CD4-positive, alpha-beta T cell treated with Interferon alpha-2 for 1 hour (primary cell): ENCODE measurements at places on chromosomes 11 and 22.
A peak's percentile ranks its signal among the peaks of the same experiment; 100 is the strongest.

DNA sequence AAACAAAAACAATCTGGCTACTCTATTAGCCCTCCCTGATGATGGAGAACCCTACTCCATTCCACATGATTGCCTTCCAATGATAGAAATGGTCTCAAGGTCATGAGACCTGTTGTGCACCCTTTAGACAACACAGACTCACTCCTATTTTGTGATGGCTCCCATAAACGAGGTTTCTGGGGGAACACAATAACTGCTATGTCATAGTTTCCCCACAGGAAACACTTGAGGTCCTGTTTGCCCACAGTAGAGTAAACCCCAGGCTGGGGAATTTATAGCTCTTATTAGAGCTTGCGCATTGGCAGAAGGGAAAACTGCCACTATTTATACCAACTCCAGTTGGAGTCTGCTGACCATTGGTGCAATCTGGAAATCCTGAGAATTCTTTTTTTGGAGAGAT, 28.7 kb downstream of the MIF start:
- DNase-seq, result no peak

DNA sequence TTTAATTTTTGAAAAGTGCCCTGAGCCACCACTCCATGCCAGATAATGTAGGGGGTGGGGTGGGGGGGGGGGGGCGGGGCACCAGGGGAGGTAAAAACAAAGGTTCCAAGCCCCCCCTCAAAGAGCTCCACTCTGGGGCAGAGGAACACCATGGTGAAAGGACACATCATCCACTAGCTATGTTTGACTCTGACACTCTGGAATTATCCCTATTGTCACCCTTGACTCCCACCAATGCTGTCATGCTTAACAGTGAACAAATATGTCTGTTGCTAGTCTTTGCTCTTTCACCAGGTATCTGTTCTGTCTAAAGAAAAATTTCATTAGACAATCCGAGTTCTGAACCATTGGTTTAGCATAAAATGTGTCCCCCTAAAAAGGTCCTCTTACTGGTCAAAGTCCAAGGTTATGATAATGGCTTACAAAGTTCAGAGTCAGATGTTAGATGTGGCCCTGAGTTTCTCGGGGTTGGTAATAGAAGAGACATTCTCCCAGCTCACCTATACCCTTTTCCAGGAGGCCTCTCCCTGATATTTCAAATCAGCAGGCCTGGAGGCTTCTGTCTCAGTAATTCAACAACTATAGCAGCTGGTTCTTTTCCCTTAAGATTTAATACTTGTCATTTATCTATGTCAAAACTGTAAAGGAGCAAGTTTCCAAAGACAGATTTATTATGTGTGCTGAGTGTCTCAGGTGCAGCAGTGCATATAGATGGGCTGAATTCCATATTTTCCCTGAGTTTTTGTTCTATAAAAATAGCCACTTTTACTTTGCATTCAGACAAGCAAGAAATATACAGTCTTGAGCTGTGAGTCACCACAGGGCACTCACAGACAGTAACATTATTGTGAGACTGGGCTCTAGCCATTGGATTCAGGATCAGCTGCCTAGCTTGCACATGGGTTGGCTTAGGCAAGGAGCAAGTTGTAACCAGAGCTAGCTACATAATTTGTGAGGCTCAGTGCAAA, 174.1 kb downstream of the CSNK2A3 start:
- no peak for DNase-seq

DNA sequence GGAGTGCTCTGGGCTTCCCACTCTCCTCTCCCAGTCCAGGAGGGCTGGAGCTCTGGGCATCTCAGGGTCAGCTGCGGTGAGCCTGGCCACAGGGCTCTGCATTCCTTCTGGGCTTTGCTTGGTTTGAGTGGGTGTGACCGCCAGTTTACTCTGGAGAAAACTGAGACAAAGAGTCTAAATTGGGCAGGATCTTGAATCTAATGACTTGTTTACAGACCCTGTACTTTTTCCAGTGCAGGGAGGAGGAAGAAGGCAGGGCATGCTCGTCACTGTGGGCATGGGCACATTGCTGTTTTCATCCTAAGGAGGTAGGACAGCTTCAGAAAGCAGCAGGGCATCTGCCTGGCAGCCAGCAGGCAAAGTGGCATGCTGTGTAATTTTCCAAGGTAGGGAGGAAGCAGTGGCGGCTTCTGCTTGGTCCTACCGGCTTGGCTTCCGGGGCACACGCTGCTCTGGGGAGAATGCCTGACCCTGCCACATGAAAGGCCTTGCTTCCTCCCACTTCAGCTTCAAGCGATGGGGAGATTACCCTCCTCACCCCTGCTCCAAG, 22.9 kb downstream of the FLI1 start:
- peak; percentile 75 for DNase-seq

DNA sequence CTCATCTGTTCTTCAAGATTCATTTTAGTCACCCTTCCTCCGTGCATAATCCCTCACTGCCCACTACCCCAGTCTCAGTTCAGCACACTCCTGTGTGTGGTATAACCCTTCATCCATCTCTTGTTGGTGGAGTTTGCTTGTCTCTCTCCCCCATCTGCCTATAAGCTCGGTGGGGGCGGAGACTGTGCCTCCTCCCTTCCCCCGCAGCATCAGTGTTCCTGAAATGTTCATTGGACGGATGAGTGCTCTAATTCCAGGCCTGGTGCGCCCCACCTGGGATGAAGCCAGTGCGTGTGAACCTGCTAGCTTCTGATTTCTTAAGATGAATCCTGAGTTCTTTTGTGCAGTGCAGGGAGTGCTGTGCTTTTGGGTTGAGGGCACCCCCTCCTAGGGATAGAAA, 100.0 kb downstream of the GRIK4 start:
- no peak for DNase-seq

DNA sequence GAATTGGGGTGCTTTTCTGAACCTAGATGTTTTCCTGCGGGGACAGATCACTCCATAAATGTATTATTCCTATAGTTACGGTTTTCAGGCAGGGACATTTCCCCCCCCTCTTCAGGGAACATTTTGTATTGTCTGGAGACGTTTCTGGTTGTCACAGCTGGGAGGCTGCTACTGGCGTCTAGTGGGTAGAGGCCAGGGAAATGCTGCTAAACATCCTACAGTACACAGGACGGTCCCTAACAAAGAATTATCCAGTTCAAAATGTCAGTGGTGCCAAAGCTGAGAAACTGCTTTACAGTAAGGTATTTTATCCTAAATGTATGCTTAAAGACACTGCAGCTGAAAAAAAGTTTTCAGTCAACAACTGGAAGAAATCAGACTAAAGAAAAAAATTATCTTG, 19.4 kb downstream of the PIWIL4 start:
- no peak for DNase-seq

- DNase-seq, result no peak
Measured at GRCh38 chr11:44066732-44067141, 667 bp downstream of the ACCS start.

GRCh38 chr22:38285018-38285417, 12.2 kb upstream of the TMEM184B start:
- DNase-seq, result no peak

GRCh38 chr22:48338793-48339705, 1488.6 kb downstream of the BRD1 start:
- no peak for DNase-seq

GRCh38 chr11:43130616-43131015, 181.2 kb upstream of the API5 start:
- DNase-seq, result no peak

GRCh38 chr11:21484039-21484438, 708.8 kb upstream of the ANO5 start:
- no peak for DNase-seq

DNA sequence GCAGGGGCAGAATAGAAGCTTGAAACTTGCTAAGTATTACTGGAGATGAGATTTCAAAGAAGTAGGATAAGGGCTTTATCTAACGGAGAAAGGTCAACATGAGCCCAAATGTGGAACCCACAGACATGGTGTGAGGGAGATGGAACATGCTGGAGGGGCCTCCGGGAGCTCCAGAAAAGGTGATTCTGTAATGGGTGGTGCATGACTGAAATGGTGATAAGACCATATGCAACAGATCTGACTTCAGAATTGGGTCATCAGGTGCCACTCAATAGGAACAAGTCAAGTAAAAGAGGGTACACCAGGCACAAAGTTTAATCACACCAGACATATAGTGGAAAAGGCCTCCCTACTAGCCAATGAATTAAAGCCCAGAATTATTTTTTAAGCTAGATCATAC, 7.9 kb upstream of the CEP295 start:
- DNase-seq, result no peak

DNA sequence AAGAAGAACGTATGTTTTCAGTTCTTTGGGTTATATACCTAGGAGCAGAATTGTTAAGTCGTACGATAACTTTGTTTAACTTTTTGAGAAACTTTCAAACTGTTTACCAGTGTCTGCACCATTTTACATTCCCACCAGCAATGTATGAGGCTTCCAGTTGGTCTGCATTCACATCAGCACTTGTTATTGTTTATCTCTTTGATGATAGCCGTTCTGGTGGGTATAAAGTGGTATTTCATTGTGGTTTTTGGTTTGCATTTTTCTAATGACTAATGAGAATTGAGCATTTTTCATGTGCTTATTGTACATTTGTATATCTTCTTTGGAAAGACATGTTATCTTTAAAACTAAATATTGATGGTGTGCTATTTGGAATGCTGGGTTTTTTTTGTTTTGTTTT, 59.8 kb downstream of the KDM2A start:
- no peak for DNase-seq

- DNase-seq, result no peak
Measured at GRCh38 chr11:16791191-16791961, 52.9 kb downstream of the C11orf58 start.
